Right renal pelvis (tissue), 4 donors: ENCODE measurements at places on chromosomes 16 and 17. TPM values are rescaled to one million over a fixed set of nuclear protein-coding genes. Genes with fewer than 3 reads are reported as not detected.

DNA sequence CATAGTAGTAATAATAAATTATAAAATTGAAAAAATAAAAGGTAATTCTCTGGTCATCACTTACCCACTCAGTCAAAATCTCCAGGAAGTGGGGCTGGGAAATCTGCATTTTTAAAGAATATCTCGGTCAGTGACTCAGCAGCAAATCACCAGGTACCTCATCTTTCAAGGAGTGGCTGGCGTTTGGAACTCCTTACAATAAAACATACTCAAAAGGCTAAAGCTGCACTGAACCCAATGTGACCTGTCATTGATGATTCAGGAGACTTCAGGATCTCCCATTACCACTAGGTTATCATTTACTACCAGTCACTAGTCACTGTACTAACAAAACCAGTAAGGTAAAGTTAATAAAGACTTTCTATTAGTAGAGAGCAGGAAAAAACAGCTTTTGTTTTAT is 21.5 kb upstream of the RFFL start:
- no peak for DNase-seq

GRCh38 chr17:78353834-78354233 is 6.0 kb downstream of the SOCS3 start:
- no peak for DNase-seq

The DPEP3 gene
- 0.14 TPM for polyA plus RNA-seq

- DNase-seq, result no peak
Observed at GRCh38 chr17:72634621-72635020, 457.9 kb downstream of the SLC39A11 start.

- DNase-seq, result no peak
Observed at GRCh38 chr17:63843910-63844677, 1.6 kb upstream of the SMARCD2 start.

DNA sequence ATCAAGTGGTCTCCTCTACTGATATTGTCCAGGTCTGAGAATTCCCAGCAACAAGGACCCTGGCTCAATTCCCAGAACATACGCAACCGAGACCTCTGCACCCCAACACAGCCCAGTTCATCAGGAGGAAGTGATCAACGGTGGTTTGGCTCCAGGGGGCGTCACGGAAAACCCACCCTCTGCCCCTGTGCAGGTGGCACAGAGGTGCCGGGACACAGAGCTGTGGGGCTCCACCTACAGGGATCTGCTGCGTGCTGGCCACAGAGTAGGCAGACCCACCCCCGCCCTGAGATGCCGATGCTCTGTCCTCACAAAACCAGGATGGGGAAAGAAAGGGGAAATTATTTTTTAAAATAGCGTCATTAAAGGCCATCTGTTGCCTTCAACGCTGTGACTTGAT is 69.6 kb downstream of the LMF1 start:
- DNase-seq, result no peak

DNA sequence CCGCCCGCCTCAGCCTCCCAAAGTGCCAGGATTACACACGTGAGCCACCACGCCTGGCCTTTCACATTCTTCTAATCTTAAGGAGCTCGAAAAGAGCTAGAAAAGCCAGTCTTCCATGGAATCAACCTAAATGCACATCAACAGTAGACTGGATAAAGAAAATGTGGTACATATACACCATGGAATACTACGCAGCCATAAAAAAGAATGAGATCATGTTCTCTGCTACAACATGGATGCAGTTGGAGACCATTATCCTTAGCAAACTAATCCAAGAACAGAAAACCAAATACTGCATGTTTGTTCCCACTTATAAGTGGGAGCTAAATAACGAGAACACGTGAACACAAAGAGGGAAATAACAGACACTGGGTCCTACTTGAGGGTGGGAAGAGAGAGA is 3.1 kb downstream of the CTC1 start:
- DNase-seq, result no peak

- DNase-seq, result no peak
Observed at GRCh38 chr17:2295575-2295974, 8.0 kb downstream of the SMG6 start.

DNA sequence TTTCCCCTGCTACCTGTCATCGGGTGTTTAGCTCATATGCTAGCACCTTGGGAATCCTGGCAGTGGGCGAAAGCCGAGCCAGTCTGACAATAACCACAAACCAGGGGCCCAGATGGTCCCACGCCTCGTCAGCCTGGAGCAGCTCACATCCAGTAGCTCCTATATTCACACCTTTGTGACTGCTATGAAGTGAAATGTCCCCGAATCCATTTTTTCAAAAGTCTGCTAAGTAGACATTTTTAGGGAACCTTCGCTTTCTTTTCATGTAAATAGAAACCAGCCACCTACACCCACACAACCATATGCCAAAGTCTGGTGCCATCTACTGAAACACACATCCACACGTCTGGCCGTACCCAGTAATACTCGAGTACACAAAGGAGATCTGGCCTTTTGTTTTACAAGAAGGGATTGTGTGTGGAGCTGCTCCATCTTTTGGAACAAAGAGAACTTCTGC is 176.8 kb downstream of the SLC39A11 start:
- DNase-seq, result no peak

GRCh38 chr16:49822649-49823370 is 33.1 kb downstream of the ZNF423 start:
- DNase-seq, result no peak

DNA sequence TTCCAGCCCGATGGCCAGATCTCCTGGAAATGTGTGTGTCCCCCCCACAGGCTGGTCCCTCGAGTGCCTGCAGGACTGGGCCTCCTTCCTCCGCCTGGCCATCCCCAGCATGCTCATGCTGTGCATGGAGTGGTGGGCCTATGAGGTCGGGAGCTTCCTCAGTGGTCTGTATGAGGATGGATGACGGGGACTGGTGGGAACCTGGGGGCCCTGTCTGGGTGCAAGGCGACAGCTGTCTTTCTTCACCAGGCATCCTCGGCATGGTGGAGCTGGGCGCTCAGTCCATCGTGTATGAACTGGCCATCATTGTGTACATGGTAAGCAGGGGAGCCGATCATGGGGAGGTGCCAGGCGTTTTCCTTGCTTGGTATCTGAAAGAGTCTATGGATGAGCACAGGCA is 22.1 kb downstream of the SLC47A1 start:
- DNase-seq, result no peak

The CEMP1 gene
- polyA plus RNA-seq, result not detected
